Hematopoietic multipotent progenitor cell treated with erythropoietin and hydrocortisone succinate and interleukin-3 and kit ligand, for 4 days (in vitro differentiated cells): ENCODE measurements at places on chromosomes 13 and 19.

DNA sequence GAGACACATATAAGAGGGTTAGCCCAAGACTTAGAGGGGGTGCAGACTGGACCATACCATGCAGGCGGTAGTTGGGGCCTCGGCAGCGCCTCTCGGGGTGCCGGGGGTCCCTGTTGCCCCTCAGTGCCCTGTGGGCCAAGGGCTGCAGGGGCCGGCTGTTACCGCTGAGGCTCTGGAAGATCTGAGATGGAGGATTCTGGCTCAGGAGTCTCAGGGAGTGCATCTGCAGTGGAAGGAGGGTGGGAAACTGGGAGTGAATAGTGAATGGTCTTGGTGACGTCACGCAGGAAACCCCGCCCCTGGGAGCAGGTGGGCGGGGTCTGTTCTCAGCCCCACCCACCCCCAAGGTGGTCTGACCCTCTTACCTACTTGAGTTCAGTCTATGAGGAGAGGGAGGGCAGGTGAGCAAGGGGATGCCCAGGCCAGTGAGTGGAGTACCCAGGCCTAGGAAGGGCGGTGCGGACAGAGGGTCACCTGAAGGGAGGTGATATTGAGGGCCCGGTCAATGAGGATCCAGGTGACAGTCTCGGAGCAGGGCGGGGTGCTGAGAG is 1.7 kb upstream of the DBP start:
- DNase-seq, result no peak

DNA sequence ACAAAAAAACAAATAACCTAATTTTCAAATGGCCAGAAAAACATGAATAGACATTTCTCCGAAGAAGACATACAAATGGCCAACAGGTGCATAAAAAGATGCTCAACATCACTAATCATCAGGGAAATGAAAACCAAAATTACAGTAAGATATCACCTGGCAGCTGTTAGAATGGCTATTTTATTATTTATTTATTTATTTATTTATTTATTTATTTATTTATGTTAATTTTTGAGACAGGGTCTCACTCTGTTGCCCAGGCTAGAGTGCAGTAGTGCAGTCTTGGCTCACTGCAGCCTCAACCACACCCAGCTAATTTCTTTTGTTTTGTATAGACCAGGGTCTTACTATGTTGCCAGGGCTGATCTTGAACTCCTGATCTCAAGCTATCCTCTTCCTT is 27.1 kb upstream of the LATS2 start:
- no peak for DNase-seq

- DNase-seq, result no peak
Measured at GRCh38 chr19:18263324-18264136, 10.7 kb downstream of the IQCN start.

DNA sequence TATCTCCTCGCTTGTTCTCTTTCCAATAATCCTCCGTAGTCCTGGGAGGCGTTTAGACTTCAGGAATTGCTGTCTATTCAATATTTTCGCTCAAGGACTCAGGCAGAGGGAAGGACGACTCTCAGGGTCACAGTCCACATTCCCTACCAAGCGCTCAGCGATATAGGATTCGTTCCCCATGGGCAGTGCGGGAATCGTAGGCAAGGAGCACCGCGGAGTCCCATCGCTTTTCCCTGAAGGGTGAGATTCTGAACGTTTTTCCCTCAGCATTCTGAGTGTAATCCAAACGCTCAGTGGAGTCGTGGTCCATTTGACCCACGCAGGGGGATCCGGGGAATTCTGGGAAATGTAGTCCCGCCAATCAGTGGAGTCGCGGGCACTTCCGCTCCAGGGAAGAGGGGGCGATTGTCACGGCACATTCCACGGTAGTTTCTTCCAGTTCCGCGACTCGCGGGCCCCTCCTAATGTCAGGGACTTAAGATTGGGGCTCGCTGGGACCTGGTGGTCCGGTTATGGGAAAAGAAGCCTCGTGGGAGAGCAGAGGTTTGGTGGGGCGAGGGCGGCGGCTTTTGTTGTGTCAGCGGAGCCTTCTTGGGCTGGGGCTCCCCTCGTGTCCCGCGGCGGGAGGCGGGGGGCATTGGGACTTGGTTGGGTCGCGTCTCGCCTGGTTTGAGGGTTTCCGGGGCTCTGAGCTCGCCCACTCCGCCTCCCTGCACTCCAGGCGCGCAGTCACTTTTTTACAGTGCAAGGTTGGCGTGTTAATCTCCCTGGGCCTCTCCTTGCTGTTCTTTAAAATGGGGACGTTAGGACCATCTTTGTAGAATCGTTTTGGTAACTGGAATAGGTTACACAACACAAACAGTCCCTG is at the start of gene ZNF234:
TSS of gene ZNF234 (plus strand) at position 364 of the 868 bp plus-strand sequence. CDS start 3,079 bp downstream, outside the sequence.
- peak; percentile 94 for DNase-seq

DNA sequence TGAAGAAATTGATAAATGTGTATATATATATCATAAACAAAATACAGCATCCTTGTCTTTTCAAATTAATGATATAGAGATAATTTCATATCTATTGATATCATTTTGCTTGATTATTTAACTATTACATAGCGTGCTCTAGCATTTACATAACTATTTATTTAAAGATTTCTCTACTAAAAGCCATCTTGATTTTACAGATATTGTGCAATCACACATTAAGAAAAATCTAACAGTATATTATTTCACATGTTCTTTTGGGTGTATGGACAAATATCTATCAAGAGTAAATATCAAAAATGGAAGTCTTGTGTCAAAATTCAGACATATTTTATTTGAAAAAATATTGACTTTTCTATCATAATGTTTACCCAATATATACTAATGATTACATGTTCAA is 966.8 kb downstream of the SLITRK5 start:
- no peak for DNase-seq

DNA sequence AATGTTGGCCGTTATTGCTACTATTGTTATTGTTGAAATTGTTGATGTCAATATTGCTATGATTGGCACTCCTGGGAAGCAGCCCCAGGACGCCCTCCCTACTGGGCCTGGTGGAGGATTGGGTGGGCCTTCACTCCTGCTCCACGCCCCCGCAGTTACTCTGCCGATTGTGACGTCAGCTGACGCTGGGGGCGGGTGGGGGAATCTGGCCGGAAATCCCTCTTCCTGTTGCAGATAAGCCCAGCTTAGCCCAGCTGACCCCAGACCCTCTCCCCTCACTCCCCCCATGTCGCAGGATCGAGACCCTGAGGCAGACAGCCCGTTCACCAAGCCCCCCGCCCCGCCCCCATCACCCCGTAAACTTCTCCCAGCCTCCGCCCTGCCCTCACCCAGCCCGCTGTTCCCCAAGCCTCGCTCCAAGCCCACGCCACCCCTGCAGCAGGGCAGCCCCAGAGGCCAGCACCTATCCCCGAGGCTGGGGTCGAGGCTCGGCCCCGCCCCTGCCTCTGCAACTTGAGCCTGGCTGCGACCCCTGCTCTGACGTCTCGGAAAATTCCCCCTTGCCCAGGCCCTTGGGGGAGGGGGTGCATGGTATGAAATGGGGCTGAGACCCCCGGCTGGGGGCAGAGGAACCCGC is at the start of gene ETV2:
TSS of gene ETV2 (plus strand) at position 231 of the 637 bp plus-strand sequence. CDS start 716 bp downstream, outside the sequence.
- peak; percentile 82 for DNase-seq

DNA sequence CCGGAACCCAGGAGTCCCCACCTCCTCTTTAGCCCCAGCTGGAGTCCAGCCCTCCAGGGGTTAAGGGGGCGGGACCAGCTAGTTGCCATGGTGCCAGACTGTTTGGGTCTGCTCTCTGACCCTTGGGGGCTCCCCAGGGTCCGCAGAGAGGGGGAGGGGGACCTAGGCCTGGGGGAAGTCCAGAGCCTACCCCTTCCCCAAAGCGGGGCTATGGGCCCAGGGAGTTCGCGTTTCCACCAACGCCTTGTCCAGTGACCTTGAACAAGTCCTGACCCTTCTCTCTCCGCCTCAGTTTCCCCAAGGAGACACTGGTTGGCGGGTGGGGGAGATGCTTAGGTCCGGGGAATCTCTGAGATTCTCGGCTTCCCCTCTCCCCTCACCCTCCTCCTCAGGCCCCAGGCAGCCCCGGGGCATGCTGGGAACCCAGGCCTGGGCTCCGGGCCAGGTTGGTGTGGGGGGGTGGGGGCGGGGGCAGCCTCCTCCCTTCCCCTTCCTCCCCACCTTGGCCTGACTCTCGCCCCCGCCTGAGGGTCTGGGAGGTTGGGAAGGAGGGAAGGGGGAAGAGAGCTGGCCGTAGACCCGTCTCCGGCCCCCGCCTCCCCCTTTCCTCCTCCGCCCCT is 2.6 kb upstream of the SPACA6 start:
- DNase-seq, result peak; percentile 72

DNA sequence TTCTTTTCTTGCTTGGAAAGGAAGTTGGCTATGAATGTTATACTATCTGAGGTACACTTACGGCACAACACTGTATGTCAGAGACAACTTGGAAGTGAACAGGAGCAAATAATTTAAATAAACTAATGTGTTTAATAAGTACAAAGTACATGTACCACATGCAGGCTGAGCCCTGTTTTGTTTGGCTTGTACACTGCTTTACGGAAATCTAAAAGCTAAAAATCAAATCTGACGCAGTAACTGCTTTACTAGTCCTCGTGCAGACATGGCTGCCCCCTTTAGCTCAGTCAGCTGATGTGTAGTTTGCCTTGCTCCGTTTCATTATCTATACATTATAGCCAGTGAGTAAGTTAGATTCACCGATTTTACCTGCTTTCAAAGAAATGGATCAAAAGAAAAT is 36.5 kb downstream of the TDRD3 start:
- no peak for DNase-seq

GRCh38 chr13:105552078-105552477 is 983.4 kb downstream of the EFNB2 start:
- peak; percentile 10 for DNase-seq

DNA sequence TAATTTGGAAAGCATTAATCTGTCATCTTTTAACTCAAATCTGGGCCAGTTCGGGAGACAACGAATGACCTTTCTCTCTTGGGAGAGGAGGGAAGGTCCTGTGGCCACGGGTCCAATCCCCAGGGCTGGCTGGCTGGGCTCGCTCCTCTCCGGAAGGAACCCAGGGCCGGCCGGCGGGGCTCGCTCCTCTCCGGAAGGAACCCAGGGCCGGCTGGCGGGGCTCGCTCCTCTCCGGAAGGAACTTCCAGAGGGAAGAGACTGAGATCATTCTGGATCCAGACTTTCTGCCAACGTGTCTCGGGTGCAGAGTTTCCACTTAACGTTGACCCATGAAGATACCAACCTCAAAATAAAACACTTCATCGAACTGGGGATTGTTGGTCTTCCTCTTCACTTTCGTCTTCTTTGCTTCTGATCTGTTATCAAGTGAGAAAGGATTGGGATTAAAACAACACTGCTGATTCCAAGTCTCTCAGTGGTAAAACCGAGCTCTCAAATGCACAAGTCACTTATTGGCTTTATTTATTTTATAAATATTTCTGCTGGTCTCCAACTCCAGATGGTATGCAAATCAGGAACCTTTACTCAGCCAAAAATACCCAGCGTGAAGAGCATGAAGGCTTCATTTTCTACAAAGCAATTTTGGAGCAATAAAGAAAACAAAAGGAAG is 53.3 kb upstream of the C13orf46 start:
- no peak for DNase-seq

DNA sequence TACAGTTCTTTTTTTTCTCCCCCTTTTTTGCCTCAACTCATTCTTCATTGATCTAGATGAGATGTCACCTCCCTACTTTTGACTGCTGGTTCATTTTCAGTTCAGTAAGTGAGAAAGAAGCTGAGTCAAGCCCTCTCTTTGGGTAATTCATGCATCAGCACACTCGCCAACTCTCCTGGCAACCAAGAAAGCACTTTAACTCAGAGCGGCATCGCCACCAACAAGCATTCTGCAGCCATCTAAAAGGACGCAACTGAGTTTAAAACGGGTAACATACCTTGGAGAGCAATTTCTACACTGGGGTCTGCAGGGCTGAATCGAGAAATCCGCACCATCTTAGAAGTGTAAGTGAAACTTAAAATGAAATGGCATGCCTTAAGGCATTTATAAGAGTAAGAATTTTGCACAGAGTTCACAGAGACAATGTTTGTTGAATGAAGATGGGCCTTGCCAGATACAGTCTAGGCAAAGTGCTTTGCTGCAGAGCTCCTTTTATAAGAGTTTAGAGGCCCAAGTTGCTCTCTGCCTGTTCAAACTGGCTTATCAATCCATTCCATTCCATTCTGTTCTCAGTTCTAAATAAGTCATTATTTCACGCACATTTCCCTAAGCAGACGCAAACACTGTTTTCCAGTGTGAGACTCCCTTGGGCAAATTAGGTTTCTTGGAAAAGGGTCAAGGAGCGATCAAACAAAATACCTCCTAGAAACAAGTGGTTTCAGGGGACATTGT is 338.0 kb downstream of the ENOX1 start:
- no peak for DNase-seq

DNA sequence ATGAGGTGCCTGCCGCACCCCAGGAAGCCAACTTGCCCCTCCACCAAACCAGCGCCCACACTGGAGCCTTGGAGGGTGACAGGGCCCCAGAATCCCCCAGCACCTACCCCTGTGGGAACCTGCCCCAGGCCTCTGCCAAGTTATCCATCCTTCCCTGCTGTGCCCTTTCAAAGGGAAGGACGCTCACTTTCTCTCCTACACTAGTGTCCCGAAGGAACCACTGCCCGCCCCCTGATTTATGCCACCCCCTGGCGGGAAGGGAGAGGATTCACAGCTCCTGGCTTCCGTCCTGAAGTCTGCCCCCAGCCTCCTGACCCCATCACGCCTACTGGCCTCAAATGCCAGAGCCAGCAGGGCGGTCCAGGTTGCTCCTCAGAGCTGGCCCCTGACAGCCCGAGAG is 1.4 kb downstream of the EVI5L start:
- DNase-seq, result no peak

GRCh38 chr13:46170268-46170667 is 11.7 kb downstream of the LCP1 start:
- DNase-seq, result no peak

DNA sequence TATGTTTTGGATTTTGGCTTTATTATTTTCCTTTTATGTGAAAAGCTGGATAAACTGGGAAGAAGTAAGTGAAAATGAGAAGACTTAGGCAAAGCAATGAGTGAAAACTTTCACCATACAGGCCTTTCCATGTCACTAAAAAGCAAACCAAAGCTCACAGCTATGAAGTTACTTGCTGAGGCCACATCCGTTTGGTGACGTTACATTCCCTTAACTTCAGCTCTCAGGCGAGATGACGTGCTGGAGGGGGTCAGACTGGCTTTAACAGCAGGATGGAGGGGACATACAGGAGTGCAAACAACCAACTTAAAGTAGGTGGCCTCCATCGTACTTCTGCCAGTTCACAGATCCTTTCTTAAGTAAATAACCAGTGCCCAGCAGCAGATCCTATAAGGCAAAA is 522.3 kb downstream of the MYO16 start:
- no peak for DNase-seq

GRCh38 chr19:9936326-9937000 is at the start of gene OLFM2:
Gene OLFM2, minus strand, starts transcription at chr19:9936515. Its CDS starts 149 bp downstream, at chr19:9936366.
- DNase-seq, result no peak

GRCh38 chr19:46959894-46960556 is 59.6 kb upstream of the NPAS1 start:
- no peak for DNase-seq

- no peak for DNase-seq
Measured at GRCh38 chr13:107067381-107067780, 499.4 kb upstream of the ARGLU1 start.

DNA sequence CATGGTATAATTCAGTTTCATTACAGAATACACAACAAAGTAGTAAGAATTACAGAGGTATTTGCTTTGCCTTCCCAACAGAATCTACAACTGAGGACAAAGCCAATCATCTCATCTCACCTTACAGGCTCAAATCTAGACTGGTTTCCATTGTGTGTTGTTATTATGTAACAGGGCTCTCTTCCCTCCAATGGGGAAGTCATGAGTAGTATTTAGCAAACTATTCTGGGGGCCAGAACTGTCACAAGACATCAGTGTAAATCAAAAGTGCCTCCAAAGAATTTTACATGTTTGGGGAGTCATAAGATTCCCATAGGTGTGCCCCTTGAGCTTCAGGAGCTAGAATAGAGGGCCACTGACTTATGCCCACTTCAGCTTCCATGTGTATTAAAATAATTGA is 187.0 kb upstream of the EDNRB start:
- DNase-seq, result peak; percentile 7

- DNase-seq, result no peak
Measured at GRCh38 chr13:113651511-113652403, 6.2 kb downstream of the ATP4B start.
